ENCODE measurements at places on chromosomes 12 and 14. TPM values are rescaled to one million over a fixed set of nuclear protein-coding genes. Genes with fewer than 3 reads are reported as not detected.

REP15 gene
- polyA plus RNA-seq = 2.3 TPM

ASCL1 gene
- 0.12 TPM for polyA plus RNA-seq

SLC16A7 gene
- 4.4 TPM for polyA plus RNA-seq

SALL2 gene
- 54.7 TPM for polyA plus RNA-seq

CCDC175 gene
- polyA plus RNA-seq = 1.4 TPM

EXD2 gene
- polyA plus RNA-seq = 35.5 TPM

SLC10A1 gene
- not detected for polyA plus RNA-seq

HELB gene
- 3.1 TPM for polyA plus RNA-seq

HOXC9 gene
- polyA plus RNA-seq = 26.5 TPM

CCDC177 gene
- polyA plus RNA-seq = 0.11 TPM

PZP gene
- 0.88 TPM for polyA plus RNA-seq

Measured in renal cortex interstitium (tissue), 15 donors.